ENCODE measurements at places on chromosomes 12 and 14.

- DNase-seq: no peak
These were observed 31.7 kb upstream of the C2CD5 start for GRCh38 chr12:22576065-22576464.

DNA sequence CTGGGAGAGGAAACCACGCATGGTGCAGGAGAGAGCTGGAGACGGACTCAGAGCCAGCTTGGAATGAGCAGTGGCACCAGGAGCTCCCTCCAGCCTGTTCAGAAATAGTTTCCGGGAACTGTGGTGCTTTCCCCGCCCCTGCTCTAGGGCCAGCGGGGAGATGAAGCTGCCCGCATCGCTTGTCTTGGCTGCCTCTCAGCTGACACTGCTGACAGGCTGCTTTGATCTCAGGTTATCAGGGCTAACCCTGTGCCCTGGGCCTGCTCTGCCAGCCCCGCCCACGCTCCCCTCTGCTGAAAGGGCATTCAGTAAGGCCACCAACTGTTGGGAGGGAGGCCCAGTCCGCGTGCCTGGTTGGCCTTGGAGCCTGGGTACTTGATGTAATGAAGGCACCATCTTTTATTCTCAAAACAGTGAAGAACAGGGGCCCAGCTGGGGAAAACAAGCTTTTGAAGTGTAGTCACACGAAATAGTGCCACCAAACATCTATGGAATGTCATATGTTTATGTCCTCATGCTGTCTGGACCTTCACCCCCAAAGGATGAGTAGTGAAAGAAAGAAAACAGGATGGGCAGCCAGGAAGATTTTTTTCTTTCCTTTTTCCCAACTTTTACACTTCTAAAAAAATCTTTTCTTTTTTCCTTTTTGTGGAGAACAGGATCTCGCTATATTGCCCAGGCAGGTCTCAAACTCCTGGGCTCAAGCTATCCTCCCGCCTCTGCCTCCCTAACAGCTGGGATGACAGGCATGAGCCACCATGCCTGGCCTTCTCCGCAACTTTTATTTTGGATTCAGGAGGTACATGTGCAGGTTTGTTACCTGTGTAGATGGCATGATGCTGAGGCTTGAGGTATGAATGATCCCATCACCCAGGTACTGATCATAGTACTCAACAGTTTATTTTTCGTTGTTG is 115.9 kb upstream of the TBX3 start:
- DNase-seq: no peak

DNA sequence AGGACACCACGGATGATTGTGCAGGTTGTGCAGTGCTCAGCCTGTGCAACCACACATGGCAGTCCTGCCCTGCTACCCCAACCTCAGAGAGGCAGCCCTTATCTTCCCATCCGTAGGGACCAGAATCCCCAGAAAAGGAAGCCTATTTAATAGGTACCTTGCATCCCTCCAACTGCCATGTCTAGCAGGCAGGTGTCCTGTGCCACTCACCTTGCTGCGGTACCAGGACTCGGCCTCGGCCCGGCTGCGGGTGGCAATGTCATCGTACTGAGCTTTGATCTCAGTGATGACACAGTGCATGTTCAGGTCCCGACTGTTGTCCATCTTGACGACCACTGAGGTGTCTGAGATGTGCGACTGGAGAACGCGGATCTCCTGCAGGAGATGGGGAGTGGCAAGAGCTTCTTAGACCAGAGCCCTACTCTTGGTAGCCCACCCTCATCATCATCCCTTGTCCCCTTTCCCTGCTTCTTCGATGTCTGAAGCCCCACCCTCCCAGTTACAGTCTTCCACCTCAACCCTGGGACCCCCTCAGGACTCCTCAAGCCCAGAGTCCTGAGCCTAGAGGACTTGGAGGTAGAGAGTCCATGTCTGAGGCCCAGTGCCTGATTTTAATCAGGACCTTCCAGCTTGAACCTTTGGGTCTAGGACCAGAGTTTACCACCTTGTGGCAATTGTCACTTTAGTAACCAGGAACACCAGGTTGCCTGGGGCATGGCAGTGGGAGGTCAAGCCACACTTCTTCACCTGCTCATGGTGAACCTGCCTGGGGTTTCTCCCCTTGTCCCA is 20.5 kb downstream of the KRT7 start:
- DNase-seq: no peak

DNA sequence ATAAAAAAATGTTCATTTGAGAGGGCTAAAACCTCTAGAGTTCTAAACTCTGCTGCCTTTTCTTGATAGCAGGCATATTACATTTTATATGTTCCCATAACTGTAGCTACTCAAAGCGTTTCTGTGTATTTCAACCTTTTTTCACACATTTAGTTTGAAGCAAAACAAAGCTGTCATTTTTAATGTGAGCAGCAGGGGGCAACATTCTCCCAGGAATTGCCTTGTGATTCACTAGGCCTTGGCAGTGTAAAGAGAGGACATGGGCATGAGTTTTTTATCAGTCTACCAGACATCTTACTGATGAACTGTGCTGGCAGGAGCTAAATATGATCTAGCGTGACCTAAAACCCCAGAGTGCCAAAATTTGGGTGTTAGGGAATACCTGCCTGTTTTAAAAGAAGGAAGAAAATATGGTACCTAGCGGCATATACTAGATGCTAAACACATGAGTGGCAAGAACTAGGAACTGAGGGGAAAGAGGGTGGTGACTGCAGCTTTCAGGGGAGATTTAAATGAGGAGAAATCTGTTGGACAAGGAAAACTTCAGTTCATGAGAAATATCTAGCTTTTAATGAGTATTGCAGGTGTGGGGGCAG is 65.3 kb downstream of the IFT43 start:
- DNase-seq: peak; percentile 24

GRCh38 chr12:91215940-91216454 is 33.4 kb upstream of the DCN start:
- no peak for DNase-seq
